ENCODE measurements at places on chromosomes 3 and 15. TPM values are rescaled to one million over a fixed set of nuclear protein-coding genes. Genes with fewer than 3 reads are reported as not detected.

- H3K4me3 ChIP-seq, result no peak overlapping the region
- H3K27me3 ChIP-seq, result no peaks in the 10 kb centered on the region
- no peaks in the 10 kb centered on the region for H3K36me3 ChIP-seq
- H3K27ac ChIP-seq, result no peak overlapping the region
Observed at GRCh38 chr3:50490424-50490823, 13.0 kb downstream of the CACNA2D2 start.

The MYD88 gene
- total RNA-seq, result 77.3 TPM

The HTR3E gene
- total RNA-seq, result not detected

- H3K27ac ChIP-seq, result no peak overlapping the region
- H3K4me3 ChIP-seq, result no peak overlapping the region
- no peaks in the 10 kb centered on the region for H3K36me3 ChIP-seq
- H3K27me3 ChIP-seq, result peaks cover 5% of the 10 kb centered on the region
- H3K4me1 ChIP-seq, result no peaks in the 10 kb centered on the region
Observed at GRCh38 chr3:89113893-89114840, 6.7 kb downstream of the EPHA3 start.

The PLCB2 gene
- total RNA-seq, result 181 TPM

DNA sequence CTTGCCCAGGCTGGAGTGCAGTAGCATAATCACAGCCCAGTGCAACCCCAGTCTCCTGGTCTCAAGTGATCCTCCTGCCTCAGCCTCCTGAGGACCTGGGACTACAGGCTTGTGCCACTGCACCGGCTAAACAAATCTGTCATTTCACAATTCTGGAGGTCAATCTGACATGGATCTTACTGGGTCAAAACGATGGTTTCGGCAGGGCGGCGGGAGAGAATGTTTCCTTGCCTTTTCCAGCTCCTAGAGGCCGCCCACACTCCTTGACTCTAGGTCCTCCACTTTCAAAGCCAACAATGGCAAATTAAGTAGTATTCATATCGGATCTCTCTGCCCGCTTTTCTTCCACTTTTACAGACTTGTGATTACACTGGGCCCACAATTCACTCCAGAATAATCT lies 14.8 kb downstream of the ATP10A start:
- no peak overlapping the region for H3K4me3 ChIP-seq
- DNase-seq, result no peak
- no peaks in the 10 kb centered on the region for H3K36me3 ChIP-seq
- no peaks in the 10 kb centered on the region for H3K27me3 ChIP-seq
- H3K27ac ChIP-seq, result peak overlapping the region; percentile 73
- peaks cover 76% of the 10 kb centered on the region for H3K4me1 ChIP-seq

DNA sequence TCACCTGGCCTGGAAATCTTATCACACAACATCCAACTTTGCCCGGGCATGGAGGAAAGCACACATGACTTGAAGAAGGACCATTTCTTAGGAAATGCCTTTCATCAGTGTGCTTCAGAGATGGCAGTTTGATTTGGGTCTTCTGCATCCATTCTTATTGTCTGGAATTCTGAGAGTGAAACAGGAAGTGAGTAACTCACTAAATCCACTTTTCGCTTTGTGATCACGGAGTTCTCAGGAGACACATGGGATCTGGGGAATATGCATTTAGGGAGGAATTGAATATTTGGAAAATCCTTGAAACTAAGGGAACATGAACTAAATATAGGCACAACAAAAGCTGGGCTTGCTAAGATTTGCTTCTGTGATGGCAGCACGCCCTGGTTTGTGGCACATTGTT lies 212.5 kb upstream of the FEZF2 start:
- H3K36me3 ChIP-seq, result no peaks in the 10 kb centered on the region
- H3K4me3 ChIP-seq, result no peak overlapping the region

- H3K4me3 ChIP-seq, result no peak overlapping the region
- no peaks in the 10 kb centered on the region for H3K27me3 ChIP-seq
- H3K36me3 ChIP-seq, result no peaks in the 10 kb centered on the region
Observed at GRCh38 chr3:169603661-169604060, 59.9 kb downstream of the MECOM start.

- no peaks in the 10 kb centered on the region for H3K4me1 ChIP-seq
- H3K36me3 ChIP-seq, result no peaks in the 10 kb centered on the region
- no peak overlapping the region for H3K4me3 ChIP-seq
- H3K27me3 ChIP-seq, result no peaks in the 10 kb centered on the region
Observed at GRCh38 chr3:14562121-14562890, 22.2 kb upstream of the GRIP2 start.

GRCh38 chr15:71316911-71317310 lies 201.6 kb downstream of the THSD4 start:
- no peak for DNase-seq
- no peak overlapping the region for H3K27ac ChIP-seq
- no peaks in the 10 kb centered on the region for H3K4me1 ChIP-seq
- H3K36me3 ChIP-seq, result no peaks in the 10 kb centered on the region
- no peaks in the 10 kb centered on the region for H3K27me3 ChIP-seq

DNA sequence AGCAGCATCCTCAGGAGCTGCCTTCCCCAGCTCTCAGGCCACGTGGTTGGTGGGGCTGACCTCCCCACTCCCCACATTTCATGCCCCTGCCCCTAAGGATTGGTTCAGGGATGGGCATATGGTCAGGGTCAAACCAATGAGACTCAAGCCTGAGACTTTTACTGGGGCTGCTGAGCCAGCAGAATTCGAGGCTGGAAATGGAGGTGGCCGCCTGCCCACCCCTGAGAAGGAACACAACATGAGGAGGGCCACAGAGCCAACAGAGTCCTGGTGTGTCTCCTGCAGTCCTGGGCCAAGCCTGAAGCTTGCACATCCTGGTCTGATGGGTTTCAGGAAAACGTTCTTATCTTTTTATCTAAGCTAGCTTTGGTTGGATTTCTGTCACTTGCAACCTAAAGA lies 5.9 kb downstream of the EHD4 start:
- no peak overlapping the region for H3K4me3 ChIP-seq
- DNase-seq, result no peak
- H3K27me3 ChIP-seq, result no peaks in the 10 kb centered on the region
- no peak overlapping the region for H3K27ac ChIP-seq
- no peaks in the 10 kb centered on the region for H3K36me3 ChIP-seq

DNA sequence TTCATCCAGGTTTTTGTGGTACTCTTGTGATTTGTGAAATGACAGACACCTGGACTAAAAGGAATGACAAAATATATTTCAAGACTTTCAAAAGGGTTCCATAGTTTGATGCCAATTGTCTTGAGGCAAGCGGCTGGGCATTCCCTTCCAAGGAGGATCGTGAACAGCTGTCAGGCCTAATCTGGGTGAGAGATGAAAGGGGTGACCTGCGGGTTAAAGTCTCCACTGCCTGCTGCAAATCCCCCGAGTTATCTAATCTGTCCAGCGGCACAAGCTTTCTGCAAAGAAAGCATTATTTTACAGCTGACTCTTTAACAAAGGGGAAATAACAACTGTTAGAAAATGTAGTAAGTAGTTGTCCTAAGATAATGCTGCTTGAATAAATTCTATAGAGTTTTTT lies 128.7 kb upstream of the MB21D2 start:
- no peaks in the 10 kb centered on the region for H3K27me3 ChIP-seq
- no peak overlapping the region for H3K4me3 ChIP-seq
- H3K36me3 ChIP-seq, result no peaks in the 10 kb centered on the region
- no peaks in the 10 kb centered on the region for H3K4me1 ChIP-seq
- no peak for DNase-seq
- H3K27ac ChIP-seq, result no peak overlapping the region

- peaks cover 25% of the 10 kb centered on the region for H3K4me1 ChIP-seq
- H3K27me3 ChIP-seq, result no peaks in the 10 kb centered on the region
- H3K4me3 ChIP-seq, result no peak overlapping the region
Observed at GRCh38 chr3:112860898-112861297, 14.2 kb upstream of the CD200R1L start.

The MUC13 gene
- total RNA-seq, result not detected

GRCh38 chr3:195877136-195877715 lies 31.1 kb downstream of the TNK2 start:
- no peaks in the 10 kb centered on the region for H3K4me1 ChIP-seq
- peaks cover 80% of the 10 kb centered on the region for H3K36me3 ChIP-seq
- no peak overlapping the region for H3K4me3 ChIP-seq
- H3K27ac ChIP-seq, result no peak overlapping the region

The CCDC39 gene
- not detected for total RNA-seq

The EFCAB12 gene
- 2.7 TPM for total RNA-seq

GRCh38 chr3:106518516-106518915 lies 649.7 kb upstream of the CBLB start:
- no peak overlapping the region for H3K27ac ChIP-seq
- no peaks in the 10 kb centered on the region for H3K27me3 ChIP-seq
- no peaks in the 10 kb centered on the region for H3K4me1 ChIP-seq
- H3K4me3 ChIP-seq, result no peak overlapping the region
- H3K36me3 ChIP-seq, result no peaks in the 10 kb centered on the region

- no peak for DNase-seq
- no peaks in the 10 kb centered on the region for H3K36me3 ChIP-seq
- H3K27ac ChIP-seq, result no peak overlapping the region
- H3K27me3 ChIP-seq, result no peaks in the 10 kb centered on the region
- H3K4me3 ChIP-seq, result no peak overlapping the region
Observed at GRCh38 chr3:135929670-135930069, 35.9 kb upstream of the PPP2R3A start.

All from naive thymus-derived CD4-positive, alpha-beta T cell (primary cell).